ENCODE measurements at places on chromosomes 7 and 10.

DNA sequence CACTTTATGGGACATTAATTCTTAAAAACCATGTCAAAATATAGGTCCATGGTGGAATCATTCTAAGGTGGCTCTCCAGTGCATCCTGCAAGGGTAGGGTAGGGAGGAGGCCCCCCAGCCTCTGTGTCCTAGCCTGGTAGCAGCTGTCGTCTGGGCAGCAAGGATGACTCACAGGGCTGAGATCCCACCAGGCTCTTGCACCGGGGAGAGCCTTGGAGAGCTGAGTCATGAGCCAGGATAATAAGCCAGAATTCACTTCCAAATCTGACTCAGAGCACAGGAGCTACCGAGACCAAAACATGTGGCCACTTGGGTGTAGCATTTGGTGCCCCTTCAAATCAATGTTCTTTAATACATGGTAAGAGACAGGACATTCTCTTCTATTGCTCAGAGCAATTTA lies 298.5 kb downstream of the NEBL start:
- DNase-seq = no peak

- no peak for DNase-seq
These were observed 25.5 kb downstream of the GTF2IRD1 start for GRCh38 chr7:74479066-74479781.

- no peak for DNase-seq
These were observed 373.1 kb downstream of the THSD7A start for GRCh38 chr7:11458736-11459483.

DNA sequence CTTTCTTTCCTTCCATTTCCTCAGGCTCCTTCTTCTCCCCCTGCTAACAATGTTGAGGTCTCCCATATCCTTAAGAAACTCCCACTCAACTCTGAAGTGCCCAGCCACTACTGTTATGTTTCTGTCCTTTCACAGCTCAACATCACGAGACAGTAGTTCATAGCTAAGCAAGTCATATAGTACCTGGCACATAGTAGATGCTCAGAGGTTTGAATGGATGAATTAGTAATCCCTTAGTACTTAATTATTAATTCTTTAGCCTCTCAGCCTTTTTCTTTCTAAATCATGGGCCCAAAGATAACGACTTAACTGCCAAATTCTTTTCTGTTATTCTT lies 22.6 kb downstream of the CSGALNACT2 start:
- no peak for DNase-seq

DNA sequence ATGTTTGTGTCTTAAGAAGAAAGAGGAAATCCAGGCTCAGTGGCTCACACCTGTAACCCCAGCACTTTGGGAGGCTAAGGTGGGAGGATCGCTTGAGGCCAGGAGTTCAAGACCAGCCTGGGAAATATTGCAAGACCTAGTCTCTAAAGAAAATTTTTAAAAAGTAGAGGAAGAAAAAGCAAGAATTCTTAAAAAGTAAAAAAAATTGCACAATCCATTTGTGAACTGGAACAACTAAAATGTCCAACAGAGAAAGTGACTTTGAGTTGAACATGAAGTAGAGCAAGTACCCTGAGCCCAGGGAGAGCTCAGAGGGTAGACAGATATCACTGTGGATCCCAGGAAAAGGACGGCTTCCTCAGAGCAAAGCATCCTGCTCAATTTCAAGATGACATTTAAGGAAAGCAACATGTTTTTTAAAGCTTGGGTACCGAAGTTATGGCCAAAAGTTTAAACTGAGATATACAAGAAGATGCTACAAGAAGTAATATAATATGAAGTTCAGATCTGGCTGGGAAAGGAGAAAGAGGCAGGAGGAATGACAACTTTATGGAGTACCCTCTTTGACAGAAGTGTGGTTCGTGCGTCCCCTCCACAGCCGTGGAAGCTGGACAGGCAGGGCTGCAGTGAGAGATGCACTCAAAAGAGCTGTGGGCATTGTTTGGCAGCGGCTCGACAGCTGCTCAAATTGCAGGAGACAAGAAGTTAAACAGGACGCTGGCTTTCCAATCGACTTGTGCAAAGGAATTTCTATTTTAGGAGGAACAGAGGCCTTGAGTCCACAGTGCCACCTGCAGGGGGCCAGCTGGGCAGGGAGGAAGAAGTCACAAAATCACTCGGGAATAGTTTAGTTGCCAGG lies 201.3 kb downstream of the JCAD start:
- DNase-seq = no peak

DNA sequence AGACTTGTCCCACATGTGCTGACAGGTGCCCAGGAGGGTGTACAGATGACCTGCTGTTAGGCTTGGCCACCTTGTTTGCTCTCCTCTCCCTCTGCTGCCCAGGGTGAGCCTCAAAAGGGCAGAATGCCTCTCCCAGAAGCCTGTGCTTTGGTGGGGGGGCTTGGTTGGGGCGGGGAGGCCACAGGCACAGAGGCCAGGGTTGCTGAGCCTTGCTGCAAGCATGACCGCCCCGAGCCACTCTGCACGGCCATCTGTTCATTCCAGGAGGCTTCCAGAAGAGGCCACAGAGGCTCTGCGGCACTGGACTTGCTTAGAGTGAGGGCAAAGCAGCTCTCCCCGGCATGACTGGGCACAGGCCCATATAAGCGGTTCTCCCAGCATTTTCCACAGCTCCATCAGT lies 190.8 kb downstream of the GLRX3 start:
- DNase-seq = no peak

GRCh38 chr7:157238087-157238486 lies 98.7 kb upstream of the DNAJB6 start:
- no peak for DNase-seq

Data from activated T-helper 1 cell treated with anti-CD3 and anti-CD28 coated beads, Interleukin-2, amount 50 U/mL, for 16 hours (primary cell).